Thoracic aorta (tissue), 2 donors: ENCODE measurements at places on chromosomes 13 and 19. TPM values are rescaled to one million over a fixed set of nuclear protein-coding genes. Genes with fewer than 3 reads are reported as not detected.

- no peak for DNase-seq
These were observed 56.2 kb downstream of the TRPM4 start for GRCh38 chr19:49213791-49214190.

DNA sequence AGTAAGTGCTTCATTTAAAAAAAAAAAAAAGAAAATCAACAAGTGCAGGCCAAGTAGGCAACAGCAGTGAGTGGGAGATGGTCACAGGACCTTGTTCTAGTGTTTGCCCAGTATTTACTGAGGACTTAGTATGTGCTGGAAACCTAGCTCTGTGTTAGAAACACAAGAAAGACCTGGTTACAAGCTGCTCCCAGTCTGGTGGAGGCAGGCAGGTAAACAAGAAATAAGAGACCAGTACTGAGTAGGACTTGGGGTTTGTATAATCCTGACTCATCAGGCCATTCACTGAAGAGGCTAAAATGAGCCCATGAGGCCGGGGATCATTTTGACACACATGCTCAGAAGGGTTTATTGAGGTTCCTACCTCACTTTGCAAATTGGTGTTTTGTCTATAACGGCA lies 21.5 kb upstream of the SERPINE3 start:
- no peak for DNase-seq

ZNF497 gene
- 2.3 TPM for total RNA-seq

SDHAF1 gene
- 70.5 TPM for total RNA-seq

DNA sequence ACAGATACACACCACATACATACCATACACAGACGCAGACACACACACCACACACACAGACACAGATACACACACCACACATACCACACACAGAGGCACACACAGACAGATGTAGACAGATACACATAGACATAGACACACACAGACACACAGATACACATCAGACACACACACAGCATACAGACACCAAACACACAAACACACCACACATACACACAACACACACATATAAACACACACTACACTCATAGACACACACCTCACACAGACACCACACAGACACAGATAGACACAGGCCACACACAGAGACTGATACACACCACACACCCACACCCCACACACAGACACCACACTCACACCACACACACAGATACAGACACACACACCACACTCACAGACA lies 24.9 kb upstream of the SLC7A10 start:
- no peak for DNase-seq

PRKACA gene
- total RNA-seq: 107 TPM

ELF1 gene
- total RNA-seq: 54.7 TPM

DNA sequence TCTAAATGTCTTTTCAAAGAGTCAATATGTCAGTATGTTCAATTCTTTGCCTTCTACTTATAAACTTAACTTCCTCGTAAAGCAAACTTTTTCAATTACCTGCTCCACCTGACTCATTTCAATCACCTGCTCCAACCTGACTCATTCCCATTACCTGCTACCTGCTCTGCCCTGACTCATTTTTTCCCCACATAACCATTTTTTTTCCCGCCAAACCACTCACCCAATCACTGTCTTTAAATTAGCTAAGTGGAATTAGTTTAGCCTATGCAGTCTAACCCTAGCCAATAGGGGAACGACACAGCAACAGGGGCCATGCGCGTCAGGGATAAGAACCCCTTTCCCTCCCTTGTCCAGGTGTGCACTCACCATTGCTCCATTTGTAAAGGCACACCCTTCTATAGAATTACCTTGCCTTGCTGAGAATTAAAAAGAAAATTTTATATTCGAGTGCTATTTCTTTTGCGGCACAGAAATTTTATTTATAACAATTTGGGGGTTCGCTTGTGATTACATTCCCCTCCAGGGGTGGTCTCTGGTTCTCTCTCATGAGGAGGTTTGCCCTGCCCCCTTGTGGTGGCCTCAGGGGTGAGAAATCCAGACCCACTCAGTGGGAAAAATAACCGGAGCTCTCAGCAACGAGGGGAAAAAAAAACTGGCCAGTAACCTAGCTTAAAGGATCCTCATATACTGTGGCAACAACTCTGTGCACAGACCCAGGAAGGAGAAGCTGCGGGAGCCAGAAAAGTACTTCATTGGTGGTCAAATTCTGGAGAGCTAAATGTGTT lies 193.1 kb downstream of the ZNF486 start:
- no peak for DNase-seq

CABP5 gene
- total RNA-seq: not detected

- no peak for DNase-seq
These were observed 5.0 kb upstream of the MICU2 start for GRCh38 chr13:21608961-21609360.
